Neuronal stem cell (in vitro differentiated cells): ENCODE measurements at places on chromosomes 3 and 15.

GRCh38 chr3:177882124-177882648 lies 654.0 kb upstream of the KCNMB2 start:
- no peaks in the 10 kb centered on the region for H3K36me3 ChIP-seq
- no peaks in the 10 kb centered on the region for H3K27me3 ChIP-seq
- no peak overlapping the region for H3K4me3 ChIP-seq

DNA sequence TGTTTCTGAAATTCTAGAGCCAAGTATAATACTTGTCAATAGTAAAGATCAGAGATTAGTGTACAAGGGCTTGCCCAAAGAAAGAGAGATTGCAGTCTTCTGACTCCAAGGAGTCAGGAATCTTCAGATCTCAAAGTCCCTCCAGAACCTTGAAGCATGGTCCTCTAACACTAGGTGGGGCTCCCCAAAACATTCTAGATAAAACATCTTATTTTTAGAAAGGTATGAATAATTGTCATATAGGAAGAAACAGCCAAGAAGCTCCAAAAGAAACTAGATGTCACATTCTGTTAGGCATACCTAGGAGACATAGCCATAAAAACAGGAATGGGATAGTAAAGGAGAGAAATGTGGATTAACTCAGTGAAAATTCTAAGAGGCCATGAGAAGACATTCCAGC lies 10.7 kb downstream of the MUC13 start:
- H3K27ac ChIP-seq = no peak overlapping the region
- DNase-seq = no peak
- no peaks in the 10 kb centered on the region for H3K27me3 ChIP-seq
- H3K36me3 ChIP-seq = no peaks in the 10 kb centered on the region
- H3K4me1 ChIP-seq = no peaks in the 10 kb centered on the region
- no peak overlapping the region for H3K4me3 ChIP-seq

DNA sequence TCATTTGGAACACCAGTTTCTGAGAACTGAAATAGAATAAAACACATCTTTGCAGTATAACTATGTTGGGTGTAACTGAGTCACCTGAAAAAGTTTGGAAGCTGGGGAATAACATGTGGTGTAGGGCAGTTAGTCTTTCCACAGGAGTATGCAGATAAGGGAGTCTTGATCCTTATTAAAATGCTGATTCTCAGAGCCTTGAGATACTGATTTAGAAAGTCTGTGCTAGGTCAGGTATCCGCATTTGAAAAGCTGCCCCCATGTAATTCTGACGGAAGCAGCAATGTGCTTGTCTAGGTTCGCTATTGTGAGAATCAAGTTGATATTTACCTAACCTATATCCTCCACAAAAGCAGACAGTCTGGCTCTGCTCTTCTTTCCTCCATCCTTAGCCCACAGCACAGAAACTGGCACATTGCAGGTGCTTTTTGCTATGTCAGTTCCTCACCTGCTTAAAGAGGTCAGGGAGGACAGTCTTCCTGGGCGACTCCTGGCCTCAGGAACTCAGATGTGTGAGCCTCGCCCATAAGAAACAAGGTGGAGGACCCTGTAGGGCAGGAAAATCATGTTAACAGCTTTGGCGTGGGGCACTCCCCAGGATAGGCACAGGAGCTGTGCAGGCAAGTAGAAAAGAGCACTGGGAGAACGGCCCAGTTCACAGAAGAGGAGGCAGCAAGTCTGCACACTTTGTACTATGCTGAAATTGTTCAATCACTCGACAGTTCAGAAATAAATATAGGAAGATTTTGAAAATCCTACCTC lies 27.6 kb upstream of the SRPRB start:
- no peaks in the 10 kb centered on the region for H3K36me3 ChIP-seq
- no peak for DNase-seq
- H3K27me3 ChIP-seq = peaks cover 16% of the 10 kb centered on the region
- no peak overlapping the region for H3K27ac ChIP-seq
- no peak overlapping the region for H3K4me3 ChIP-seq
- H3K4me1 ChIP-seq = no peaks in the 10 kb centered on the region

- peaks cover 92% of the 10 kb centered on the region for H3K36me3 ChIP-seq
- no peak for DNase-seq
- no peaks in the 10 kb centered on the region for H3K4me1 ChIP-seq
- H3K27ac ChIP-seq = no peak overlapping the region
These were observed 23.4 kb downstream of the WHAMM start for GRCh38 chr15:82832601-82833361.

- H3K27me3 ChIP-seq = no peaks in the 10 kb centered on the region
- no peak overlapping the region for H3K4me3 ChIP-seq
These were observed 1.2 kb upstream of the PLIN1 start for GRCh38 chr15:89680282-89680873.

GRCh38 chr3:146803745-146804144 lies 198.6 kb upstream of the PLSCR5 start:
- no peak overlapping the region for H3K27ac ChIP-seq
- DNase-seq = no peak
- no peaks in the 10 kb centered on the region for H3K36me3 ChIP-seq
- no peaks in the 10 kb centered on the region for H3K27me3 ChIP-seq
